ENCODE measurements at places on chromosomes 1 and 21.

GRCh38 chr1:32234792-32235191 lies 12.2 kb upstream of the FAM167B start:
- DNase-seq = no peak

DNA sequence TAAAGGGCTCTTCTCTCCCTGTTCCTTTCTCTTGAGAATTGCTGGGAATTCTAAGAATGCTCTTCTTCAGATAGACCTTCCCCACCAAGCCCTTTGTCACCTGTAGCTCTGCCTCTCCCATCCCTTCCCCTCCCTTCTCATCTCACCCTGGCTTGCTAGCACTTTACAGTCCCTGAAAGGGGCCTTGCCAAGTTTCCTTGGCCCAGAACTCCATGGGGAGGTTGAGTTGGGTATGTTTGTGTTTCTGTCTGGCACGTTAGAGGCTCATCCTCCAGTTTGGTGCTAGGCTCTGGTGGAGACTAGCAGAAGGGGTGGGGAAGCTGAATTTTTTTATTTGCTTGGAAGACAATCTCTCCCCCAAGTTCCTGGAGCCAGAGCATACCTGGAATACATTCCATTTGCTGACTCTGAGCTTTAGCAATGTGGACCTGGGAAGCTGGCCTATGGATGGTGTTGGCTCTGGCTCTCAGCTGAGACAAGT lies 4.9 kb downstream of the CGN start:
- no peak for DNase-seq

- DNase-seq = no peak
These were observed at the start of gene PRR9 for GRCh38 chr1:153217212-153217611. TSS of gene PRR9 (plus strand) at chr1:153217584. CDS start at chr1:153218145, 561 bp downstream.

DNA sequence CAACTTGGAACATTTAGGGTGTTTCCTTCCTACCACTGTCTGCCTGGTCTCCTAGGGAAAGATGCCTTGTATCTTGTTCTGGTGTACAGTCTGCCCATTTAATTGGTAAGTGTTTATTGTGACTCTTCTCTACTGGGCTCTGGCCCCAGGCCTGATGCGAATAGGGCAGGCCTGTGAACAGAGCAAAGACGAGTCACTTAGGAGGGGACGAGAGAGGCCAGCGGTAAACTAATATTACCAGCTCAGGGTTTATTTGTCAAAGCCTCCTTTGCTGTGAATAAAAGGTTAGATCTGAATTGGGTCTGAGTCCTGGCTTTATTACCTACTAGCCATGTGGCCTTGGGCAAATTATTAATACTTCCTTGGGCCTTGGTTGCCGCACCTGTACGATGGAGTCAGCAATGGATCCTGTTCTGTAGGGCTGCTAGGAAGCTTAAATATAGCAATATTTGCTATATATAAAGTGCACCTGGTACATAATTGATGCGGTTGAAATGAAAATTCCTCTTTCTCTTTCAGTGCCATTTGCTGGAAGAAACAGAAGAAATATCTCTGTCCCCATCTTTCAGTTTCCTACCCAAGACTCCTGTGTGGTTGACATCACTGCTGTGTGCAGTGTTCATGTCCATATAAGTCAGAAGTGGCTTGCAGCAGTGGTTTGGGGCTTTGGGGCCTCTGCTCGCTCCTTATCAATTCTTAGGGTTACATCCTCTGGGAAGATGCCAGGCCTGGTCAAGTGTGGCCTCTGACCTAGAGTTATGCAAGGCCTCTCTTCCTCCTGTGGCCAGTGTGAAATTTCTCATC lies 32.4 kb downstream of the MAPKAPK2 start:
- DNase-seq = no peak

- DNase-seq = no peak
These were observed 20.6 kb downstream of the TESK2 start for GRCh38 chr1:45470306-45470798.

GRCh38 chr1:24915816-24916602 lies 14.1 kb downstream of the RUNX3 start:
- DNase-seq = no peak

GRCh38 chr21:45994086-45994661 lies 12.6 kb downstream of the COL6A1 start:
- peak; percentile 28 for DNase-seq

DNA sequence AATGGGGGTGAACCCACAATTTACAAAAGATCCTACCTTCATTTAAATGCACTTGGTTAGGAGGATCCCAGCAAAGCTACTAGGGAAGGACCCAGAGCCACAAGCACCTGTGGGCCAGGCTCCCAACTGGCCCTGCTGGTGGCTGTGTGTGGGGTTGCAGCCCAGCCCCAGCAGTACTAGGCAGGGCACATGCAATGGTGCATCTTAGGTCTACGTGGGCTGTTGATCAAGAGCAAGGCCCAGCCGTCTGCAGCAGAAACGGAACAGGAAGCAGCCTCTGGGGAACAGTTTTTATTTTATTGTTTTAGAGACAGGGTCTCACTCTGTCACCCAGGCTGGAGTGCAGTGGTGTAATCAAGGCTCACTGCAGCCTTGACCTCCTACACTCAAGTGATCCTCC lies 134.1 kb upstream of the RAB4A start:
- DNase-seq = no peak

- no peak for DNase-seq
These were observed 261.9 kb downstream of the HLX start for GRCh38 chr1:221141096-221141495.

GRCh38 chr21:39062196-39062595 lies 121.1 kb downstream of the PSMG1 start:
- DNase-seq = peak; percentile 44

DNA sequence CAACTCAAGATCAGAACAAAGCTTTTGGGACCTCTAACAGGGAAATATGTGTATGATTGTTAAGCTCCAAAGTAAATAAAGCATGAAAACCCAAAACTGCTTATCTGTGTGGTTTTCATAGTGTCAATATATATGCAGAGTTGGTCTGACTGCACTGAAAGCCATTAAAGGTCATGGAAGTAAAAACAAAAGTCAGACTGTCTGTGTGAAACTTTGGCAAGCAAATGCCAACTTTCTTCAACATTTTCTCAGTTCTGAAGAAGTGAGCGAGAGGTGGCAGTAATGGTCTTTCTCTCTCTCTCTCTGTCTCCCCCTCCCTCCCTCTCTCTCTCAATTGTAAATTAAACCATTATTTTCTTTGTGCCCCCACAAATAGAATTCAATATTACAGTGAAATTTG lies 100.1 kb upstream of the S1PR1 start:
- DNase-seq = no peak
